ENCODE measurements at places on chromosomes 12 and 14.

GRCh38 chr12:108625228-108625627 lies 8.5 kb downstream of the SELPLG start:
- no peak for DNase-seq

GRCh38 chr12:125470838-125471783 lies 405.9 kb downstream of the AACS start:
- DNase-seq = no peak

- no peak for DNase-seq
Measured at GRCh38 chr12:91629440-91629839, 446.8 kb upstream of the DCN start.

DNA sequence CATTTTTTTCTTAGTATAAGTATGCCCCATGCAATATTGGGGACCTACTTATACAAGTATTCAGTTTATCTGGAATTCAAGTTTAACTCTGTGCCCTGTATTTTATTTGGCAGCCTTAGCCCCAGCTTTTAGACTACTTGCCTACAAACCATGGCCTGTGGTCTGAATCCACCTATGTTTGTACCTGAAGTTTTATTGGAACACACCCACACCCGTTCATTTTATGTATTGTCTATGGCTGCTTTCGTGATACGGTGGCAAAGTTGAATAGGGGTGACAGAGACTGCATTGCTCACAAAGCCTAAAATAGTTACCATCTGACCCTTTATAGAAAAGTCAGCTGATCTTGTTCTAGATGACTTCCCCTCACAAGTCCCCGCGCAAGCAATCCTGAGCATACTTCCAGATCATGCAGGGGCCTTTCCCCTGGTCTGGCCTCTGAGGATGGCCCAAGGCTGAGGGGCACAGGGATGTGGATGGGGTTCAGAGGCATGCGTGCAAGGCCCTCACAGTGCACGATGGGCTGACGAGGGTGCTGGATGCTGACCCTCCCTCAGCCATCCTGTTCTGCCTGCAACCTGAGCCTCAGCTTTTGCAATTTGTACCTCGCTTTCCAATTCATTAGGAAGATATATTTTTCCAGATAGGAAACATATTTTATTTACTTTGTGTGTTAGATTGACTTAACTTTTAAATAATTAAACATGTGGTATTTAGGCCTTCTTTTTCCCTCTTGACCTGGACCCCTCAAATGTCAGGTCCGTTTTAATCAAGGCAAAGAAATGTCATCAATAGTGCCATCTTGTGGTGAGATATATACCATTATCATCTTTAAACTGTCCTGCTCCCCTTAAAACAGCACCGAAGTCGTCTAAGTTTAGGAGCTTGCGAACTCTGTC lies 527.3 kb upstream of the CCDC196 start:
- no peak for DNase-seq

- no peak for DNase-seq
Measured at GRCh38 chr12:74111688-74112360, 425.8 kb upstream of the ATXN7L3B start.

- no peak for DNase-seq
Measured at GRCh38 chr12:45273717-45274271, 57.9 kb downstream of the ANO6 start.

GRCh38 chr12:112523856-112524255 lies 105.1 kb downstream of the PTPN11 start:
- no peak for DNase-seq

DNA sequence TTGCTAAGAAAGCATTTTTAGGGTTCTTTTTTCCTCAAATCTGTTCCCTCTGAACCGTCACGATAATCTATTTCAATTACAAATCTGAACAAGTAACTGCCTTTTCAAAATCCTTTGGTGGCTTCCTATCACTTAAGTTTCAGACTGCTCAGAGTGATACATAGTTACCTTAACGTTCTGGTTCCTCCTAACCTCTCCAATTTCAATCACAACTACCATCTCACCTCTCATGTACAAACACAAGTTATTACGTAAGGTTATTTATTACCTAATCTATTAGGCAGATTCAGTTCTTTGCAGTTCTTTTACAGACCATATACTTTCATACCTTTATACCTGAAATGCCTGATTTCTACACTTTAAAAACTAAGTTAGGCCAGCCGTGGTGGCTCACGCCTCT lies 12.1 kb downstream of the RNF212B start:
- DNase-seq = no peak

DNA sequence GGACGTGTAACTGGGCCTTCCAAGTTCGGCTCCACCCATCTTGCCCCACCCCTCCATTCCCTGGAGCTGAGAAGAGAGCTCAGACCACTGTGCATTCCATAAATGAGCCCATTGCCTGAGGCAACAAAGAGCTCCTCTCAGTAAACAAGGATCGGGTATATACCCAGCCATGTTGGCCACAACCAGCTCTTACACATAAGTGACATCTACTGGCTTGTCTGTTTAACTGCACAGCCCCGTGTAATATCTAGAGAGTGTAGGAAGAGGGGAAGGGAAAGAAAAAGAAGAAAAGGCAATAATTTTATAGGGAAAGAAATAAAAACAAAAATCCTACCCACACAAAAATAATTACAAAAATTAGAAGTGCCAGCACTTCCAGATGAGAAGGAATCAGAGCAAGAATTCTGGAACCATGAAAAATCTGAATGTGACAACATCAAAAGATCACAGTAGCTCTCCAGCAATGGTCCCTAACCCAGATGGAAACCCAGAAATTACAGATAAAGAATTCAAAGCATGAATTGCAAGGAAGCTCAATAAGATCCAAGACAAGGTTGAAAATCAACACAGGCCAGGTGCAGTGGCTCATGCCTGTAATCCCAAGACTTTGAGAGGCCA lies 308.1 kb downstream of the RPAP3 start:
- no peak for DNase-seq

GRCh38 chr12:84804691-84805473 lies 107.7 kb downstream of the SLC6A15 start:
- no peak for DNase-seq

GRCh38 chr12:40022850-40023249 lies 83.0 kb downstream of the SLC2A13 start:
- no peak for DNase-seq

DNA sequence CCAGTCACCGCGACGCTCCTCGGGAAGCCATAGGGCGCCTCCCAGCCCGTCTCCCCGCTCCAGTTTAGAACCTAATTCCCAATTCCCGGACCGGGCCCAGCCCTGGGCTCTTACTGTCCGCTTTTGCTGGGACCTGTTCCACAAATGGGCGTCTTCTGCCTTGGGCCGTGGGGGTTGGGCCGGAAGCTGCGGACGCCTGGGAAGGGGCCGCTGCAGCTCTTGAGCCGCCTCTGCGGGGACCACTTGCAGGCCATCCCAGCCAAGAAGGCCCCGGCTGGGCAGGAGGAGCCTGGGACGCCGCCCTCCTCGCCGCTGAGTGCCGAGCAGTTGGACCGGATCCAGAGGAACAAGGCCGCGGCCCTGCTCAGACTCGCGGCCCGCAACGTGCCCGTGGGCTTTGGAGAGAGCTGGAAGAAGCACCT lies 797 bp downstream of the UNG start:
- no peak for DNase-seq

DNA sequence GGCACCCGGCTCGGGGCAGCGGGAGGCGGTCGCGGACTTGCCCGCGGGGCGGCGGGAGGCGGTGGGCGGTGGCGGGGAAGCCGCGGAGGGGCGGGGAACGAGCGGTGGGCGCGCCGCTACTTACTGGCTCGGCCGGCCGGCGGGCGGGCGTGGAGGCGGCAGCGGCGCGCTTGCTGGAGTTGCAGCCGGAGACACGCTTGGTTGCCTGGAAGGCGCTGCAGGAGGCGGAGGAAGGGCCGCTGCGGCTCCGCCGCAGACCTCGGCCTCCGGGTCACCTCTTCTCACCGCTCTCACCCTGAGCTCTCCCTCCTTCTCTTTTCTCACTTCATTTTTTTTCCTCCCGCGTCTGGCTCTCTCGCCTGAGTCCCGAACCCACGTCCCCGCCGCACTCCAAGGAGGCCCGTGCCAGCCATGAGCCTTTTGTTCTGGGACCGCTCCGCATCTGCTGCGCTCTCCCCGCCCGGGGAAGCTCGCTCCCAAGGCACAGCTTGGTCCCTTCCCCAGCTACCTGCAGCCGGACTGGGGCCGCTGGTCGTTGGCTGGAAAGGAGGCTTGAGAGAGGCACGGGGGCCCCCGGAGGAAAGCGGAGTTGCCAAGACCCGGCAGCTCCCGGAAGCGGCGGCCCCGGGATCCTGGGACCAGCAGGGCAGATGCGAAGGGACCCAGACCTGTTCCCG lies 592 bp upstream of the KCNK10 start:
- no peak for DNase-seq

GRCh38 chr12:31568498-31568897 lies 22.4 kb downstream of the DENND5B start:
- DNase-seq = no peak

- no peak for DNase-seq
Measured at GRCh38 chr12:95413576-95413975, 60.4 kb upstream of the METAP2 start.

GRCh38 chr12:40262657-40263056 lies 37.9 kb downstream of the LRRK2 start:
- no peak for DNase-seq

Data from NCI-H2081 treated with DMSO at 0.1 percent for 48 hours (cell line).